ENCODE measurements at places on chromosomes 1 and 21.
A peak's percentile ranks its signal among the peaks of the same experiment; 100 is the strongest.

DNA sequence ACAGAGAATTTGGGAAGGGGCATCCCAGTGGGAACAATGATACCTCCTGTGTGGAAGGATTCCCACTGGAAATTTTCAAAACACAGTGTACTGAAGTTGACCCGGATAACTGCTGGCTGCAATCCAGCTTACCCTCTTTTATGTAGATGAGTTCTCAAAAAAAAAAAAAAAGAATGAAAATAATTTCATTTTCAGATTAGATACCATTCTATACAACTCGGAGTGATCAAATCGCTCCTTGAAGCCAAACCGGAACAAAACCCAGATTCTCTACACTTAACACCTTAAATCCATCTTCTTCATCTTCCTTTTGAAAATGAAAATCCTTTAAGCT lies 69.1 kb downstream of the KAZN start:
- ATAC-seq, result no peak

DNA sequence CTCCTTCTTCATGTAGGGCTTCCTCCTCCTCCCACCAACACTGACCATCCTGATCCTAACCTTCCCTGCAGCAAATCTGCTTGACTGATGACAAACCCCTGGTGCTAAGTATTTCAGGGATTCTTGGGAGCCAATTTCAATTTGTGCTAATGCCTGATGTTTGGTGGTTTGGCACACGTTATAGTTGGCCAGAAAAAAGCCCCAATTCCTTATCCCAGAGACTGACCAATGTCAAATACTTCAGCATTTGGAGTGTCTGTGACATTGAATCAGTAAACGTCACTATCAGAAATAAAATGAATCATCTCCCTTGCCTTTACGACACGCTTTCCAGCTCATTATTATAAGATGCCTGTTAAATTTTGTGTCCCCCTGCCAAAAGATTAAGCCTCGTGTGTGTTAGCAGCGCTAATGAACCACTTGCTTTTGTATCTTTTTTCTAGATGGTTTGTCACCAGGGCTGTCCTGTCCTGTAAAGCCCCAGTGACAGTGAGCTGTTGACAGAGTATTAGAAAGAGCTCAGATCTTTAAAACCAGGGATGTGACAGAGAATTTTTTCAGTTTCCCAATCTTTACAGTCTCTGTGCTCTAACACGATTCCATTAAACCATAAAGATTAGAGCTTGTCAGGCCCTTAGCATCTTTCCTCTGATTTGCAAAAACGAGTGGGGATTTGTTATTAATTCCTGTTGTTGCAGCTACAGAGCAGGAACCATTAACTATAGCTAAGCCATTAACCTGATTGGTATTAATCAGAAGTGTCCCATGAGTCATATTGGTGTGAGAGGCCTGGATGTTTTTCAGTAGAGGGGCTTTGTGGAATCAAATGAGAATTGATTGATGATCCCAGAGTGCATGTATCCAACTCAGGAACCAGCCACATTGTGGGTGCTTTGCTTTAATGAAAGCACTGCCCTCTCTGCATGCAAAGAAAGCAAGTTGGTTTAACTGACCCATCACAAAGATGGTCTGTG lies 665.1 kb upstream of the PLXNA2 start:
- ATAC-seq, result no peak

- ATAC-seq, result no peak
These were observed 68.7 kb downstream of the NID1 start for GRCh38 chr1:235996048-235996785.

GRCh38 chr1:34597877-34598514 lies 156.9 kb upstream of the GJB5 start:
- ATAC-seq, result peak; percentile 67

- no peak for ATAC-seq
These were observed 5.2 kb downstream of the TMEM63A start for GRCh38 chr1:225876900-225877510.

DNA sequence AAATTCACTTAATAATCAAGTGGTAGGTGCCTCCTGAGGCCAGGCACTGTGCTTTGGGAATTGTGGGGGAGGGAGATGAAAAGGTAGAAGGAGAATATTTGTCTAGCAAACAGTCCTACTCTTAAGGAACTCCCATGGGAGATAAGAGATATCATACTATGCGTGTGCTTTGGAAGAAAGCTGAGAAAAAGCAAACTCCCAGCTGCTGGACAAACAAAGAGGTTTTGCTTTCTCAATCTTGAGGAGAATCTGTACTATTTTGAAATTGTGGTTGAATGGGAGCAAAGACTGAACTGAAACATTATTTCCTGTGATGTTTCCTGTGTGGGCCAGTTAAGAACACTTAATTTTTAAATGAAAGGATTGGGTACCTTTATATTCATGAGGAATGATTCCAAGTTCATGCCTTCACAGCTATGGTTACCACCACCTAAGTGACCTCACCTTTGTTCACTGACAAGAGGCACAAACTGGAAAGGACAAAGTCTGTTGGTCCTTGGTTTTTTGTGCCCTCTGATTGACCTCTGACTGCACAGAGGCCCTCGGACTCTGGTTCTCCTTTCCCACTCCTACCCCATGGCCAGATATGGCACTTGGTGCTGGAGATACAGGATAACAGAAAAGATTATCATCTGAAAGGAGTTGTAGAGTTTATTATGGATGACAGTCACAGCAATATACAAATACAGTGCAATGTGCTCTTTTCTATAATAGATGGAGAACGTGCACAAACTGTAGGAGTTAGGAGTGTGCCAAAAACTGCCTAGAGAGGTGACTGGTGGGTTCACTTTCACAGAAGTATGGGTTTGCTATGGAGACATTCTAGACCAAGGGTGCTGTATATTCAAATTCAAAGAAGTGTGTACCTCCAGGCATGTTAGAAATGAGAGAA lies 1.6 kb downstream of the CD53 start:
- ATAC-seq, result no peak

- ATAC-seq, result no peak
These were observed 42.3 kb upstream of the RUNX3 start for GRCh38 chr1:24972221-24972914.

DNA sequence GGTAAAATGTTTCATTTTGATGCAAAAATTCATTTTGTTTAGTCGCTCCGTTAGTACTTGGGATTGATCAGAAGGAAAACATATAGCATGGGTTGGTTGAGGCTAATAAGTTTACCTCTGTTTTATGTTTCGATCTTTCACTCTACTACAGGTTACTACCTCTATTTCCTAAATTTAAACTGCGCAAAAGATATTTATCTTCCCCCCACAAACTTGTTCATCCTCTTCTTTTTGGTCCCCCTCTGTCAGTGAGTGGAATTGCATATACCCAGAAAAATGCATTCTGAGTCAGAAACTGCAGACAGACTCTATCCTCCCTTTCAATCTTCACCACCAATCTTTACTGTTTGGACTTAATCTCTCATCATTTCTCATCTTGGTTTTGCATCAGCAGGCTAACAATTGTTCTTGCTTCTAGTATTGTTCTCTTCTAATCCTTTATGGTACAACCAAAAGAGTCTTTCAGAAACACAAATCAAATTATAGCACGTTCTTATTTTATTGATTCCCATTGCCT lies 316.0 kb upstream of the ADGRL4 start:
- ATAC-seq, result no peak

GRCh38 chr1:14791654-14792053 lies 193.2 kb downstream of the KAZN start:
- ATAC-seq, result no peak

GRCh38 chr1:172359491-172359999 lies 60.9 kb upstream of the C1orf105 start:
- ATAC-seq, result no peak

- ATAC-seq, result no peak
These were observed 8.8 kb downstream of the IFNGR2 start for GRCh38 chr21:33411949-33412430.

GRCh38 chr21:24895885-24896734 lies 711.2 kb downstream of the MRPL39 start:
- peak; percentile 66 for ATAC-seq

DNA sequence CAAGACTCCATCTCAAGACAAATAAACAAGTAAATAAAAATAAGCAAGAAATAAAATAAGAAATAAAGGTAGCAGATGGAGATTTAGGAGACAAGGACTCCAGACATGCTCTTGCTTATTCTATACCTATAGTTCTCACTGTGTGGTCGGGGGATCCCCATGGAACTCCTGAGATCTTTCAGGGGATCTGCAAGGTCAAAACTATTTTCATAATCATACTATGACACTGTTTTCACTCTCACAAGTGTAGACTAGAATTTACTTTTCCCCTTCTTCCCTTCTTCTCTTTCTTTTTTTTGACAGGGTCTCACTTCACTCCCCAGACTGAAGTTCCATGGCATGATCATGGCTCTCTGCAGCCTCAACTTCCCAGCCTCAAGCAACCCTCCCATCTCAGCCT lies 29.8 kb upstream of the NLRP3 start:
- ATAC-seq, result no peak

- peak; percentile 52 for ATAC-seq
These were observed 29.6 kb downstream of the VANGL2 start for GRCh38 chr1:160429702-160430535.

DNA sequence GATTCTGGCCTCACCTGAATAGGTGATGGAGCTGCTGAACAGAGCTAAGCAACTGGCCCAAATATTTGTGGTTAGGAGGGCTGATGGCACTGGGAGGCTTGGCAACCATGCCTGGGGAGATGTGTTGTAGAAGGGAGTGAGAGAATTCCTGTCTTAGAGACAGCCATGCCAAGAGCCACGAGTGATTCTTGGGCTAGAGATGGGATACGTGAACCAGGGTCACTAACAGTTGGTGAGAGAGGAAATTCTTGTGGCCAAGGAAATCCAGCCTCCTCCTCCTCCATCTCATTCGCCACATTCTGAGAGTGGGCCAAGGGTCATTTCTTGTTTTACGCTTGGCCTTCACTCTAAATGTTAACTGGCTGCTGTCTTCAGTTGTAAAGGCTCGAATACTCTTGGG lies 46.3 kb downstream of the NGF start:
- ATAC-seq, result no peak

GRCh38 chr1:96723377-96723776 lies 1.8 kb downstream of the PTBP2 start:
- ATAC-seq, result no peak

- ATAC-seq, result peak; percentile 58
These were observed 27.0 kb upstream of the SLC16A1 start for GRCh38 chr1:112982853-112983536.

- ATAC-seq, result no peak
These were observed 136.9 kb downstream of the NPHP4 start for GRCh38 chr1:5855196-5855897.

DNA sequence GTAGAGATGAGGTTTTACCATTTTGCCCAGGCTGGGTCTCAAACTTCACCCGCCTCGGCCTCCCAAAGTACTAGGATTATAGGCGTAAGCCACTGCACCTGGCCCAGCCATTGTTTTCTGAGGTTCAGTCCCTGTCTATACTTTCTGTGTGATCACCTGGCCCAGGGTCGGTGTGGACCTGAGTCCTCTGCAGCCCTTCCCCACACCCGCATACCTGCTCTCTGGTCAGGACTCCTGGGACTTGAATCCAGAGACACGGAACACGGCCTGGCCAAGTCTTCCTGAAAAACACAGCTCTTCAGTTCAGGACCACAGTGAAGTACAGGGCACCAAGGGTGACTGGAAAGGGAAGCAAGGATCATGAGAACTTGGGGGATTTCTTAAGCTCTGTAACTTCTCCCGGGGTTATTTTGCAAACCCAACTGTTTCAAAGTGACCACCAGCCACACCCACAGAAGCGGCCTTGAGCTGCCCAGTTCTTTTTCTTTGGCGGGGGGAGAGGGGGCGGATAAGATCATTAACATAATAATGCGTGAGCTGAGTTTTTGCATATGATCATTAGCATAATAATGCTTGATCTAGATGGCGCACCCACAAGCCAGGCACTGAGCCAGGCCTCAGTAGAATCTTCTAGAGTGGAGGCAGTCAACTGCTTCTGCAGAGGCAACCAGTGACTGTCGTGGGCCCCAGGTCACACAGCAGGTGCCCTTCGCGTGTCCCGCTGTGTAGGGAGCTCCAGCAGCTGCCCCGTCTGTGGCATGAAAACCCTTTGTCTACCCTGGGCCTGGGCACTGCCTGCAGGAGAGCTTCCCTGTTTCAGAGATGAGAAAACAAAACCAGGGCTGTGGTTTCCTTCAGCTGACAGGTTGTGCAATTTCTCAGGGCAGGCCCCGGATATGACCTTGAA lies 1.7 kb upstream of the NADK start:
- peak; percentile 61 for ATAC-seq

- ATAC-seq, result peak; percentile 32
These were observed 123.9 kb upstream of the TMPRSS2 start for GRCh38 chr21:41631564-41632461.

- no peak for ATAC-seq
These were observed 376.3 kb downstream of the AMY1C start for GRCh38 chr1:104125970-104126369.

DNA sequence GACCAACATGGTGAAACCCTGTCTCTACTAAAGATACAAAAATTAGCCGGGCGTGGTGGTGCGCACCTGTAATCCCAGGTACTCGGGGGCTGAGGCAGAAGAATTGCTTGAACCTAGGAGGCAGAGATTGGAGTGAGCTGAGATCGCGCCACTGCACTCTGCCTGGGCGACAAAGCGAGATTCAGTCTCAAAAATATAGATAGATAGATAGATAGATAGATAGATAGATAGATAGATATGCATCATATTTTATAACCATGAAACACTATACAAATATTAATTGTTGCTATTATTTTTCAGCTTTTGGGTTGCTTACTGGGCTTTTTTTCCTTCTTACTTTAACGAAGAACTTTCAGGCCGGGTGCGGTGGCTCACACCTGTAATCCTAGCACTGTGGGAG lies 4.8 kb upstream of the FAF1 start:
- no peak for ATAC-seq

- no peak for ATAC-seq
These were observed 240.5 kb downstream of the TGFB2 start for GRCh38 chr1:218585511-218586184.

DNA sequence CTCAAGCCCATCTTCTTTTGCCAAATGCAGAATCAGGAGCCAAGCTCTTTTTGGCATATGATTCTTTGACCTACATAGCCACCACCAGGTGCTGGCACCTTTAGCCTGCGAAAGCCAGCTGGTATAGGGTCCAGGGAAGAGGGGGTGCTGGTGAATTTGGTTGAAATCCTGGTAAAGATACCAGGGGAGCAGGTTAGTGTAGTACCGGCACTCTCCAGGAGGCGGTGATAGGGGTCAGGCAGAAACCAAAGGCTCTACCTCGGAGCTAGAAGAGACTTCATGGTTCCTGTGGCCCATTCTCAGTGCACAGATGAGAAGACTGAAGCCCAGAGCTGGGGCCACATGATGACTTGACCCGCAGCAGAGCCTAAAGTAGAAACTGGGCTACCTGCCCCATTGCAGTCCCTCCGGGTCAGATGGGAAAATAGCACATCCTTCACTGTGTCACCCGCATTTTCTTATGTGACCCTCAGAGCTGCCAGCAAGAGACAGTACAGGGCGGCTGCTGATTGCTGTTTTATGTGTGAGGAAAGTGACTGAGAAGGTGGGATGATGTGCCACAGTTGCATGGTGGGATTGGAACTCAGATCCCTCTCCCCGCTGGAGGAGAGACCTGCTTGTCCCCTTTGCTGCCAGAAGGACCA lies 36.0 kb upstream of the IL19 start:
- peak; percentile 67 for ATAC-seq

Data from stimulated activated memory B cell treated with anti-CD40 and anti-IgM and Interleukin-4, amounts not matched to agents 10 μg/mL and 1 μg/mL and 100 μg/mL, for 72 hours (primary cell).